ENCODE measurements at places on chromosomes 3 and 15.

DNA sequence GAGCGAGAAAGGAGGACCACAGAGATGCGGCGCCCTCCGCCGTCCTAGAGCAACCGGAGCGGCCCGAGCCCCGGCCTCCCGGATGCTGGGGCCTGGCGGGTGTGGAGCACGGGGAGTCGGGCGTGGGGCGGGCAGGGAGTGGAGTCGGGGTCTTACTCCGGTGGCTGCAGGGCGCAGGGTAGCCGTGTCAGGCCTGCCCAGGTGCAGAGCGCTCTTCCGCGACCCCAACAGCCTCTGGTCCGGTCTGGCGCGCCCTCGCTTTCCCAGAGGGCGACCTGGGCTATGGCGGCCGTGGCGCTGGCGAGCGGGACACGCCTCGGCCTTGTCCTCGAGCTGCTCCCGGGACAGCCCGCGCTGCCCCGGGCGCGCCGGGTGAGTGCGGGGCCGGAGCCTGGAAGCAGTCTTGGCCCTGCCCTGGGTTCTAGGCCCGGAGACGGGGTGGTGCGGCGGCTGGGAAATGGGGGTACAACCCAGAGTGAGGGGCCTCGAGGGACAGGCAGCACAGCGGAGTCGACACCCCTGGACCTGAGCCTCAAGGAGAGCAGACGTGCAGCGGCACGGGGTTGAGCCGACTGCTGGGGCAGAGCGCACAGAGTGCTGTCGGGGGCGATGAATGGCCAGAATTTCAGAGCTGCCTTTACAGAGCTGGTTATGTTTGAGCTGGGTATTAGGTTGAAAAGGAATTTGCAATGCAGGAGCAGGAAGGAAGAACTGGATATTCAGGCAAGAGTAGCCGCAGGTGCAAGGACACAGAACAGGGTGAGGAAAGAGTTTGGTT lies at the start of gene ZNF662:
Gene ZNF662 (plus strand): TSS at position 73 of the 778 bp plus-strand sequence. CDS start 1,973 bp downstream, outside the sequence.
- peak; percentile 36 for DNase-seq

- DNase-seq, result no peak
Measured at GRCh38 chr15:58232281-58233065, 94.3 kb downstream of the AQP9 start.

DNA sequence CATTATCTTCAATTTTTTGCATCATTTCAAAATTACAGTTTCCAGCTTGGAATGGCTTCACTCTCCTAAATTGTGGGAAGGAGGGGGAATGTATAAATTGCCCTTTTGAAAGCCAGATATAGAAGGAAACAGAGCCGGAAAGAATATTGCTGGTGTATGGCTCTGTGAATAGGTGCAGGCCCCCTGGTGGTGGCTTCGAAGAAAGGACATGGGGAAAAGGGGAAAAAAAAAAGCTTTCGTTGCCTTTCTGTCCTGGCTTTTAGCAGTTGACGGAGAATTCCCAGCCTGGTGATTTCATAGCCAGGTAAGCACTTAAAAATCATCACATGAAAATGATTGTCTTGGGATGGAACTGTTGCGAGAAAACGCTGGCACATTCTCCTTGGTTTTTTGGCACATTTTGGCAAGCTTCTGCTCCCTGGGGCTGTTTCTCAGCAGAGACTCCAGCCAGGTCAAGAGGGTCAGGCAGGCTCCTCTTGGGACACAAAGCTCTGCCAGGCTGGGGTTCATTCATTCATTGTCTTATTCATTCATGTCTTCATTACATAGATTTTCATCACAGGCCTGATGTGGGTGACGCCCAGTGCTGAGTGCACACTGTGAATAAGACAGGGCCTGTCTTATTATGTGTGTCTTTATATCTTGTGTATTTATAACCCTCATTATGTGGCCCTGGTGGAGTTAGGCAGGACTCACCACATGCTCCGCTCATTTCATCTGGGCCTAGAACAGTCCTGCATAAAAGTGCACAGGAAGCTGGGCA lies 300.0 kb upstream of the TPM1 start:
- DNase-seq, result peak; percentile 18

- DNase-seq, result no peak
Measured at GRCh38 chr3:179375091-179375999, 27.8 kb downstream of the MFN1 start.

GRCh38 chr3:153246806-153247205 lies 84.8 kb downstream of the RAP2B start:
- no peak for DNase-seq

DNA sequence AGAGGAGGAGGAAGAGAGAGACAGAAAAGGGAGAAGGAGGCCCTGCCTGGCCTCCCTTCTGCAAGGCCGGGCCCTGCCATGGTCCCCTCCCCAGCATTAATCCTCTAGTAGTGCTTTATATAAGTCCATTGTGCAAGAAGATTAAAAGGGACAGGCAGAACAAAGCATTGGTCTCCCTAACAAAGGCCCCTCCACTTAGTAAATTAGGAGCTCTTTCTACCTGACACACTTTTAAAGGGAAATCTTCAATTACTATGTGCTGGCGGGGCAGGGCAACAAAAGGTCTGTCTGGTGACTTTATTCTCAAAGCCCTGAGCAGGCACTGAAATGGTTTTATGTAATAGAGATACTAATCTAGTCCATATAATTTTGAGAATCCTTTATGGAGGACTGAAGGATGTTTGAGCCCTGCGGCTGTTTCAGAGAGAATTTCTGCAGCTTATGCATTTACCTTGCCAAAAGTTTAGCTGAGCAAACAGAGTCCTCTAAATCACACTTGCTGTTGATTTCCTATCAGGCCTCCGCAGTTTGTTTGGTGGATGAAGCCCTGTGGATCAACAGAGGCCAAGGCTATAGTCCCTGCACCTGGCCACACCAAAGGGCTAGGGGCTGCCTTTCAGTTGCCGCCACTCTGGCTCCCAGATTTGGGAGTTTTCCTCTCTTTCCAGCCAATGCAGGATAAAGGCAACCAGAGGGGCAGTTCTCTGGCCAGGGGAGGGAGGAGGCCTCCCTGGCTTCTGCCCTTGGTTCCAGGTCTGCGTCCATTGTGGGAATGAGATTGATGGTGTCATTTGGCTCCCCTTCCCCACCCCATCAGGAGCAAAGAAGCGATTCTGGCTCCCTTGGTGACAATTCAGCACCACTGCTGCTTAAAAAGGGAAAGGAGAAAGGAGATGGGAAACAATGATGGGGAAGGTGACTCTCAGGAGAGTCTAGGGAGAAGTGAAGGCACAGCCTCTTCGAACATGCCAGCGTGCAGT lies 148.0 kb downstream of the MEGF11 start:
- DNase-seq, result no peak

DNA sequence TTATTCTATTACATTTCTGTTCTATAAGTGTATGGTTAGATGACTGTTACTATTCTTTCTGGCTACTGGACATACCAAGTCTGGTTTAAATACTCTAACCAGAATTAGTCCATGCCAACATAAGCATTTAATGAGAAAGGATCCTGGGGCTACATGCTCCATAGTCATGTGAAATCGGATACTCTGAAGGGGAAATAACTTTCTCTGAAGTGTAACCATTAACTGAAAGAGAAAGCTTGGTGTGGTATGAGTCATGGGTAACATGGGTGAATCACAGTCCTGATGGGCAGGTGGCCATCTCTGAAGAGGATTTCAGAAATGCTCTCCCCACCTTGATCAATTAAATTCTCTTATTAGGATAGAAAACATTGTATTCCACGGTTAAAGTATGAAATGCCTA lies 69.4 kb downstream of the FHIT start:
- DNase-seq, result peak; percentile 2

- no peak for DNase-seq
Measured at GRCh38 chr15:63605816-63606215, 8.6 kb downstream of the FBXL22 start.

- no peak for DNase-seq
Measured at GRCh38 chr15:80251428-80252120, 439 bp downstream of the CTXND1 start.

GRCh38 chr15:35458176-35458856 lies 87.6 kb downstream of the DPH6 start:
- DNase-seq, result no peak

- no peak for DNase-seq
Measured at GRCh38 chr3:5162102-5162501, 25.4 kb upstream of the EDEM1 start.

DNA sequence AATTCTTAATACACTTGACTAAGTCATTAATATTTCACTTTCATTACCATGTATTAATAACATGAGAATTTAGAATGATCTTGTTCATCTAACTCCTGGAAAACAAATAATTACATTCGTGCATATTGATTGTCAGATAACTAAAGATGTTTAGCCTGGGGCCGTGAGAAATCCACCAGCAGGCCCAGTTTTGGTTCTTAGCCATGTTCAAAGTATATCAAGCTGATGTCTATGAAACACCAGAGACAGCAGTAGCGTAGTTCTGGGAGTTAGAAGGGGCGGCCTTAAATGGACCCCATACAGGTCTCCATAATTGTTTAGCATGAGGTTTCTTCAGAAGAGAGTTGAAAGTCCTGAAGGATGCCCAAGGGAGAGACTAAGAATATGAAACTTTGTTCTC lies 103.6 kb upstream of the DPH6 start:
- no peak for DNase-seq

GRCh38 chr3:161349529-161350312 lies 21.6 kb downstream of the SPTSSB start:
- no peak for DNase-seq

DNA sequence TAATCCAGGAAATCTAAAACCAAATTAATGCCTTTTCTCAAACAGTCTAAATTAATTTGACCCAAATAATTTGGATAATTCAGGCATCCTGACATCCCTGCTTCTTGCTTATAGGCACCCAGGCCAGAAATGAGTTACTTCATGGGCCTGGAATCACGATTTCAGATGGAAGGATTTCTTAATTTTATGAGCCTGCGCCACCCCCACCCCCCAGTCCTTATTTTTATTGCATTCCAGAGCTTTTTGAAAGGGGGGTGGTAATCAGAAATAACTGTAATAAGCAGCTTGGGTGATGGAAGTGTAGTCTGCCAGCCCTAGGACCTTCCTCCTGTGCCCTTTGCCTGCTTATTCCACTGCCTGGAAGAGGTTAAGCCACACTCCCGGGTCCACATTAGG lies 1.3 kb downstream of the AP2M1 start:
- no peak for DNase-seq

DNA sequence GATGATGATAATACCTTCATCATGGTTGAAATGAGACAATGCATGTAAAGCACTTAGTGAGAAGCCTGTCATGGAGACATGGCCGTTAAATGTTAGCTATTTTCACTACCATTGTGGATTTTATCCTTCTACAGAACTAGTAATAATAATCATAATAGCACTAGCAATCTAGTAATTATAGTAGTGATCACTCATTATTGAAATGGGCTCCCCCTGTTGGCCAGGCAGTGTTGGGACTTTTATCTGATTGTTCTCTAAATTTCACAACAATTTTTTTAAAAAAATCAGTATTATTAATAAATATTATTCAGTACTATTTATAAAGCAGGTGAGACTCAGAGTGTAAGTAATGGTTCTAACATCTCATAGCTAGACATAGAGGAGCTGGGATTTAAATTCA lies 396.3 kb downstream of the IL5RA start:
- no peak for DNase-seq

DNA sequence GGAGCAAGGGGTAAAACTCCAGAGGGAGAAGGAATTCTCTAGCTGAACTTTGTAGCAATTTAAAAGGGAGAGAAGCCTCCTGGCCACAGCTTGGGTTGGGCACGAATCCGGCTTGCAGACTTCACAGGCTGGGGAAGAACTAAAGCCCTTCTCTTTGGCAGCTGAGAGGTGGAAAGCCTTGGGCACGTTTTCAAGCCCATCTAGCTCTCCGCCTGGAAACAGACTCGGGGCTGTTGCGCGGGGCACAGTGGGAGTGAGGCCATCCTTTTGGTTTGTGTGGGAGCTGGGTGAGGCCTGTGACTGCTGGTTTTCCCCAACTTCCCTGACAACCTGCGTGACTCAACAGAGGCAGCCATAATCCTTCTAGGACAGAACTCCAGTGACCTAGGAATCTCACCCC lies 295.7 kb upstream of the ROBO1 start:
- DNase-seq, result no peak

GRCh38 chr15:57873564-57874209 lies 167.2 kb downstream of the POLR2M start:
- no peak for DNase-seq

DNA sequence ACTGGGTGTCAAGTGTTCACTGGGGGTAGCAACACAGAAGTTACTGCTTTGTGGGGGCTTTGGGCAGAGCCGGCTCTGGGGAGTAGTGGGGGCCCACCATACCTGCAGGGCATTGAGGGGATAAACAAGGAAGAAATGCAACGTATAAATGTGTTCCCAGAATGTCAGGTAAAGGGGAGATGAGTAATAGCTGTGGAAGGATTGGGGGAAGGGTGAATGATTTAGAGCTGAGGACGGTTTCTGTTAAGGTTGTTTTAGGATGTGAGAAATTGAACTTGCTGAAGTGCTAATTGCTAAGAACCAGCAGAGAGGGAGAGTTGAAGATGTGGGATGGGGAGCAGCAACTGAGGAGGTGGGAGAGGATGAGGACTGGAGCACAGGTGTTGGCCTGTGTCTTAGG lies 10.7 kb downstream of the SCG5 start:
- DNase-seq, result no peak

GRCh38 chr3:157075693-157076420 lies 84.1 kb downstream of the CCNL1 start:
- no peak for DNase-seq

DNA sequence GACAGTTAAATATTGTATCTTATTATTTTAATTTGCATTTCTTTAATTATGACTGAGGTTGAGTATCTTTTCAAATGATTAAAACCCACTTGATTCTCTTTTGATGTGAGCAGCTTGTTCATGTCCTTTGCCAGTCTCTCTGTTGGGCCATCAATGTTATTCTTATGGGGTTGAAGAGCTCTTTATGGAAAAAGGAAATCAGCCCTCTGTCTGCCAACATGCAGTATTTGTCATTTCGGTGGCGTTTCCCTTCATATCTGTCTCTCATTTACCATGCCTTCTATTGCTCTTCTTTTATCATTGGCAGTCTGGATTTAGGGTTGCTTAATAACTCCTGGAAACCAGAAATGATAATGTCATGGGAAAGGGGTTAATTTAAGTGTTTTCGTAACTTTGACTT lies 340.7 kb upstream of the DNAJC19 start:
- no peak for DNase-seq

DNA sequence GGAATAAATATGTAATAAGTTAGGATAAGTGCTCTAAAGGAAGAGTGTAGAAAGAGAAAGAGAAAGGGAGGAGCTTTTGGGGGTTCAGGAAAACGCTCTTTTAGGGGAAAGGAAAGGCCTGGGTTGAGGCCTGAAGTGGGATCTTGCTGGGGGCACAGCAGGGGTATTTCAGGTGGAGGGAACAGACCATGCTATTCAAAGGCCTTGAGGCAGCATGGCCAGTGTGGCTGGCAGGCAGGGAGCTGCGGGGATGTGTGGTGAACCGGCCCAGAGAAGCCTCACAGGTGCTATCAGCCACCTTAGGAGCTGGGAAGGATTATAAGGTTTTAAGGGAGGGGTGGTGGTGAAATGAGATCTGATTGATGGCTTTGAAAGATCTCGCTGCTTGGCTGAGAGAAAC lies 66.6 kb downstream of the LINGO1 start:
- DNase-seq, result no peak

- no peak for DNase-seq
Measured at GRCh38 chr15:85976986-85977385, 102.7 kb upstream of the AGBL1 start.

GRCh38 chr3:169348929-169349621 lies 314.4 kb downstream of the MECOM start:
- no peak for DNase-seq

GRCh38 chr3:126508564-126508964 lies 9.0 kb downstream of the UROC1 start:
- DNase-seq, result no peak
